NCI-H1048 (cell line): ENCODE measurements at places on chromosomes 16 and 17.

- no peak for DNase-seq
These were observed 46.0 kb upstream of the ERCC4 start for GRCh38 chr16:13873835-13874438.

DNA sequence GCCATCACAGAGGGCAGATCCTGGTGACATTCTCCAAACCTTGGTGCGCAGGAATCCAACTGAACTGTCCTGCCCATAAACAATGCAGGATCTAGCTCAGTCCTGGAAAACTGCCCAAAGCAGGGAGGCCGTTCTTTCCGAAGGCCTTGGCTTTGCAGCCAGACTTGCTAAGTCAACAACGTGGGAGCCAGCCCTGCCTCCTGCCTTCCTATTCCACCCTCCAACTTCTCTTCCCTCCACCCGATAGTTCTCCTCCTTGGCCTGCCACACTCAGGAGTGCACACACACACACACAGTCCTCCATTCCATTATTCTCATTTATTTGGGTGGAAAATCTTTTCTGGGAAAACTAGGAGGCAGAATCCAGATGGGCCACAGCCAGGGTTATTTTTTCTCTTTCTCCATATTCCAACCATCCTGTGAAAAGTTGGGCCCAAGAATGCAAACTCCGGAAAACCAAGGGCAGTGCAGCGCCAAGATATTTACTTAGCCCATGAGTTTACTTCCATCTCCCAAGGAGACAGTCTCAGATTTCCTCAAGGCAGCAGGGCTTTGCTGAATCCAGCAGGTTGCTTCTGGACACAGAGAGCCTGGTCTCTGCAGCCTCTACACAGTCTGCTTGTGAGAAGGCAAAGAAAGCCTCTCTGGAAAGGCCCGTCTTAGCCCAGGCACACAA lies 15.8 kb downstream of the COPRS start:
- DNase-seq = no peak

DNA sequence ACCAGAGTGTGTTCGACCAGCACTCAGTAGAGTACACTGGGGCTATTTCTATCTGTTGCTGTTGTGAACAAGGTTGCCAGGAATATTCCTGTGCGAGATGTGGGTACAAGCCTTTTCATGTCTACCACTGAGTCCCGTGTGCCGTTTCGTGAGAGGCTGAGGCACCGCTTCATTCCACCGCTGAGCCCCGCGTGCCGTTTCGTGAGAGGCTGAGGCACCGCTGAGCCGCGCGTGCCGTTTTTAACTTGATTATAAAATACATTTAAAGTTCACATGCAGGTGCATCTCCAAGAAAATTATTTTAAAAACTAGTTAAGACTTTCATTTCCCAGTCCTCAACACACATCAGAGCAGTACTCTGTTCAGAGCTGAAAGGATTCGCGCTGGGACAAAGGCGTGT lies 78.7 kb upstream of the ZNF750 start:
- DNase-seq = no peak

GRCh38 chr17:48604770-48605329 lies at the start of gene HOXB6:
HOXB6 (minus strand) TSS chr17:48604986; CDS start chr17:48598150, 6,836 bp downstream.
- no peak for DNase-seq

DNA sequence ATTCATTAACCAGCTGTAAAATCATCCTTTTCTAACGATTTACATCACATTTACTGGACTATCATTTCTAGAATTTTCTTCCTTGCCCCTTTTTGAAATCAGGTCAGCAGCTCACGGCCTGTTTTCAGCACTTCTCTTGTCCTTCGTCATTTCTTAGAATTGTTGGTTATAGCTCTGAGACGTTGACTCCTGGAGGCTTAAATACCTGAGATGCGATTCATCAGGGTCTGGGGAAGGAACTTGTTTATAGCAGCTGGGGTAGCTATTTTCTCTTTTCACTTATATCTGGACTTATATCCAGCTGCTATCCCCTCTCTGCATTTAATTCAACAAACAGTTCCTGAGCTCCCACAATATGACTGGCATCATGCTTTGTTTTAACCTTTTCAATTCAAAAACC lies 338.7 kb upstream of the TNRC6C start:
- no peak for DNase-seq

DNA sequence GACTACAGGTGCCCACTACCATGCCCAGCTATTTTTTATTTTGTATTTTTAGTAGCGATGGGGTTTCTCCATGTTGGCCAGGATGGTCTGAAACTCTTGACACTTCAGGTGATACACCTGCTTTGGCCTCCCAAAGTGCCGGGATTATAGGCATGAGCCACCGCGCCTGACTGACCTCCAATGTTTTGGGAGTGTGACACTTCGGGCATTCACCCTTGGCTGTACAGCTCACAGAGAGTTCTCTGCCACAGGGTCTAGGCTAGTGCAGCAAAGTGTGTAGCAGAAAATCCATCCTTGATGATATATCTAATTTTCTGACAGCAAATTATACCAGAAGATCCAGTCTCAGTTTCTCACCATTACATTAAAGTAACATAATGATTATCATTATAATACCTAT lies 14.1 kb downstream of the FAM20A start:
- DNase-seq = no peak

GRCh38 chr17:80101946-80102663 lies 724 bp downstream of the GAA start:
- no peak for DNase-seq

- DNase-seq = peak; percentile 0
These were observed 518.5 kb upstream of the EEF2KMT start for GRCh38 chr16:5615868-5616642.

DNA sequence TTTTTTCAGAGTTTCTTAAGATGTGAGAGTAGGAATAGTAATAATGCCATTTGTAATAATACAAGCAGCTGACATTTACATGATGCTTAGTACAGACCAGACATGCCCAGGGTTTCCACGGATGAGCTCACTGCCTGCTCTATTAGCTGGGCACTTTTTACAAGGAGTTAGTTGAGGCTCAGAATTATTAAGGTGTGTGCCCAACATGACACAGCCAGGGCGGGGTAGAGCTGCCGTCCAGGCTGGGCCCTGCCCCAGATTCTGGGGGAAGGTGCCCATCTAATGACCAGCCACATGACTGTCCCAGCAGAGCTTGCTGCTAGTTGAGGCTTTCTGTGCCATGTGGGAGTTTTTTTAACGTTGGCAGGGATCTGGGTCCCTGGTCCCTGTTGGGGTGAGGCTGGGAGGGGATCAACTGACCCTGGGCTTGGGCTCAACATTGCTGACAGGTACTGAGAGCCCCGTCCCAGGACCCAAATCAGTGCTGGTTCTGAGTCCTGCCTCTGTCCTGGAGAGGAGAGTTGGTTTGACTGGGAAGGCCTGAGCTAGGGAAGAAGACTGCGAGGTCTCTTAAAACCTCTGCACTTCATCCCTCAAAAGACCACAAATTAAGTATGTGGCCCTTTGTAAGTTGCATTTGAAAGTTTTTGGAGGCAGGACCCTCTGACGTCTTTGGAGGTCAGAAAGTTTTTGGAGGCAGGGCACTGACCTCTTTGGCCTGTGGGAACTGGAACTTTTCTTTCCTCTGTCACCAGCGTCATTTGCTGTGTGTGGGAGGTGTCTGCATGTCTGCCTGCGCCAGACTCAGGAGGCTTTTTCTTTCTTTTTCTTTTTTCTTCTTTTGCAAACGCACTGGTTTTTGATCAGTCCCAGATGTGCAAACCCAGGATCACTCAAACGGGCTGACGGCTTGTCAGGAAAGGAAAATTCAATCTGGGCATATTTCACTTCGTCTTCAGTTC lies 2.2 kb downstream of the CRISPLD2 start:
- no peak for DNase-seq

- DNase-seq = no peak
These were observed 6.1 kb downstream of the ZG16 start for GRCh38 chr16:29784157-29784556.

DNA sequence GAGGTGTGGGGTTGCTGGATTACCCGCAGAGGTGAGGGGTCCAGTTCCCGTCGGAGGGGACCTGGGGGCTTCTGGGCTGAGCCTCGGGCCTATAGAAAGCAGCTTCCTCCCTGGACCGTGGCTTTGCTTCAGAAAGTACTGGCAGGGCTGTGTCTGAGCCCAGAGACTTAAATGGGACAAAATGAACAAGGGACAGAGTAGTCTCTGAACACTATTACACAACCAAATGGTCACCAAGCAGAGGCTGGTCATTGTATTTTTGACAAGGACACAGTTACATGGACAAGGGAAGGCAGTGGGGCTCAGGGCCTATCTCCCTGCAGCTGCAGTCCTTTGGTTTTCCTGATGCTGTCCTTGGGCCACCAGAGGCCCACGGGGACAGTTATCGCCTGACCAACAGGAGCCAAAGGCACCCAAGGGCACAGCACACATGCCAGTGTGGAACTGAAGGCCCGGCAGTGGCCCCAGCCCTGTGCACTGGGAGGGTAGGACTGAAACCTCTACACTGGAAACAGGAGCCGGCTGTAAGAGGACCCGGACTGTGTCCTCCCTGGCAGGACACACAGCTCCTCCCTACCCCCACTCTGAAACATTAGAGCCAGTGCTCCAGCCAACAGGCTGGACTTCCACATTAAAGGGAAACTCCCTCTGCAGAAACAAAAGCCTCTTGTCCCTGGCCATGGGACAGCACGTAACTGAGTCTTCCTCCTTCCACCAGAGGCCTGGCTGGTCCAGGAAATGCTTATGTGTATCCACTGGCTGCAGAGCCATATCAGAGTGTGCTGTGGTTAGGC lies 26.0 kb upstream of the ERN1 start:
- DNase-seq = no peak

DNA sequence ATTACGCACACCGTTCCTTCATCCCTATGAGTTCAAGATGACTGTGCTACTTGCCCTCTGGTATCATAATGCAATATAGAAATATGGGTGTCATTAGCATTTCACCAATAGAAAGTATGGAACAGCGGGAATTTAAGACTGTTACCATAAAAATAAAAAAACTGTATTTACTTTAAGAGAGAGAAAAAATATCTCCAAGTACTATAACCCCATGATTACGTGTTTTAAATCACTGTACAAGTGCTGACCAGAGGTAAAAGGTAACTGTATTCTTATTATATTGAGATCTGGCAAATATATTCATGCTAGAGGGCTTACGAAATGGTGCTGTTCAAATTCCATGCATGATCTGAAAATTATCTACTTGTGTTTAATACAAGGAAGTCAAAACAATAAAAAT lies 5.2 kb downstream of the SDR42E1 start:
- DNase-seq = no peak

GRCh38 chr16:21501869-21502667 lies 97.3 kb upstream of the METTL9 start:
- DNase-seq = peak; percentile 68

DNA sequence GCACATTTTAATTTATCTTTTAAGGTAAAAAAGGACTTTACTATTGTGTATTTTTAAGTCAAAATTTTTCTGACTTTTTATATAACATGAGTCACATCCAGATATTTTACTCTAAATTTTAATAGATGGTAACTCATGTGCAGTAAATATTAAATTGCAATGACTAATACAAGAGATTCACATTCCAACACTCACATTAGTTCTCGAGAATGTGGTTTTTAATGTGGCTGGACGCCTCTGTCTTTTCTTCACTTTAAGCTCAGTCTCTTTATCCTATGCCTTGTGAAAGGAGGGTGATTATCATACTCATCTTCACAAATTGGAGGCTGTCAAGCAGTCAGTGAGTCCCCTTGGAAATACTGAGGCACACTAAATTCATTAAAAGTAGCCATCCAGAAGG lies 315.6 kb downstream of the HS3ST3B1 start:
- no peak for DNase-seq

- no peak for DNase-seq
These were observed 4.0 kb downstream of the SYNGR3 start for GRCh38 chr16:1993731-1994131.

DNA sequence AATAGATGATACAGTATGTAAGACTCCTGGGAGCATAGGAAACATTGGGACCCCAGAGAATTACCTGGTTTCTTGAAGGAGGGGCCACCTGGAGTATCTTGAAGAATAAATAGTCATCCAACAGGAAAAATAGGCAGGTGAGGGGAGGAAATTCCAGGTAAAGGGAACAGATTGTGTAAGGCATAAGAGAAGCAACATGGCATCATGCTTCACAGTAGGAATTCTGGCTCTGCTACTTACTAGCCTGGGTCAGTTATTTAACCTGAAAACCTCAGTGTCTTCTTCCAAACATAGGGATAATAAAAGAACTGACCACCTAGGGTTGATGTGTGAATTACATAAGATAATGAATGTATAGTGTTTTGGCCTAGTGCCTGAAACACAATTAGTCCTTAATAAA lies 122.1 kb downstream of the CA10 start:
- no peak for DNase-seq

DNA sequence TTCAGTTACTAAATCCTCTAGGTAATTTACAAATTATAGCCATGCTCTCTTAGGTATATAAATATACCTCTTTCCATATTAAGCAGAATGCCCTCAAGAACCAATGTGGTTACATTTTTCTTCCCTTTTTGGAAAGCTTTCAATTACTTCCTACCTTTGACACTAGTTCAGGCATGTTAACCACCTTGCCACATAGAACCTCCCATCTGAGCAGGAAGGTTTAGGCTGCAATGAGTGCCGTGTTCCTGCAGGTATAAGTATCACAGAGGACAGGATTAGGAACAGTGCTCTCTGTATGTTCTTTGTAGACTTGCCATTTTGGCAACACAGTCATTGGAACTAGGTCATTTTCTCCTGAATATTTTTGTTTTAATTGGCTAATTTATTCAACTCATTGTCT lies 20.1 kb downstream of the KRT25 start:
- DNase-seq = no peak

- no peak for DNase-seq
These were observed 10.6 kb downstream of the PEMT start for GRCh38 chr17:17580662-17581470.

DNA sequence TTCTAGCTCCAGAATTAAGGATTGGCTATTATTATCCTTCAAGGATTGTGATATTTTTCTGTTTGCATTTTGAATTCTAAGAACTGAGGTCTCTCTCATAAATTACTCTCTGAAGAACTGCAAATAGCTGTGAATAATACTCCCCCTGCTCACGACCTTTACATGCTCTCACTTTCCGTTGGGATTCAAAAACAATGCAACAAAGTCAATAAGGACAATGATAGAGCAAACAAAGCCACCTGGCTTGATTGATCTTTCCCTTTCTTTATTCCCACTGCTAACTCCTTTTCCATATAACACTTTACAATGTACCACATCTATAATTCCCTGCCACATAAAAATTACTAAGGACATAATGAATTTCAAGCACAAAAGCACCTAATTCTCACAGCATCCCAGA lies 523.0 kb upstream of the CA10 start:
- no peak for DNase-seq

- DNase-seq = no peak
These were observed 1.1 kb downstream of the TSEN54 start for GRCh38 chr17:75517297-75517865.

- DNase-seq = no peak
These were observed 53.7 kb upstream of the LGALS9 start for GRCh38 chr17:27577121-27577761.

DNA sequence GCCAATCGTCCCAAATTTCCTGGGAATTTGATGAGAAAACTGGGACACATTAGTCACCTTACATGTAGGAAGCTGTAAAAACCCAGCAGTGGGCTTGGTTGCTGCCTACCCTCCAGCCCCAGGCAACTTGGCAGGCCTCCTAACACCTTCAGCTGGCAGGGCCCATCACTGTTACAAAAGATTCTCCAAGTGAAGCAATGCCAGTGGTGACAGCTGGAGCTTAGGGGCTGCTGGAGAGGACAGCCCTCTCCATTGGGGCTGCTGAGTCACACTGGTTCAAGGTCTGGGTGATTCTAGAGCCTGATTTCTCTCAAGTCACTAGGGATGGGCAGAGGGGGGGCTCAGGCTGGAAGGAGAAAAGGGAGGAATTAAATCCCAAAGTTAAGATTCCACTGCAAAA lies 180.6 kb downstream of the COPRS start:
- DNase-seq = no peak
